GM19239 (cell line): ENCODE measurements at places on chromosomes 7 and 10.

DNA sequence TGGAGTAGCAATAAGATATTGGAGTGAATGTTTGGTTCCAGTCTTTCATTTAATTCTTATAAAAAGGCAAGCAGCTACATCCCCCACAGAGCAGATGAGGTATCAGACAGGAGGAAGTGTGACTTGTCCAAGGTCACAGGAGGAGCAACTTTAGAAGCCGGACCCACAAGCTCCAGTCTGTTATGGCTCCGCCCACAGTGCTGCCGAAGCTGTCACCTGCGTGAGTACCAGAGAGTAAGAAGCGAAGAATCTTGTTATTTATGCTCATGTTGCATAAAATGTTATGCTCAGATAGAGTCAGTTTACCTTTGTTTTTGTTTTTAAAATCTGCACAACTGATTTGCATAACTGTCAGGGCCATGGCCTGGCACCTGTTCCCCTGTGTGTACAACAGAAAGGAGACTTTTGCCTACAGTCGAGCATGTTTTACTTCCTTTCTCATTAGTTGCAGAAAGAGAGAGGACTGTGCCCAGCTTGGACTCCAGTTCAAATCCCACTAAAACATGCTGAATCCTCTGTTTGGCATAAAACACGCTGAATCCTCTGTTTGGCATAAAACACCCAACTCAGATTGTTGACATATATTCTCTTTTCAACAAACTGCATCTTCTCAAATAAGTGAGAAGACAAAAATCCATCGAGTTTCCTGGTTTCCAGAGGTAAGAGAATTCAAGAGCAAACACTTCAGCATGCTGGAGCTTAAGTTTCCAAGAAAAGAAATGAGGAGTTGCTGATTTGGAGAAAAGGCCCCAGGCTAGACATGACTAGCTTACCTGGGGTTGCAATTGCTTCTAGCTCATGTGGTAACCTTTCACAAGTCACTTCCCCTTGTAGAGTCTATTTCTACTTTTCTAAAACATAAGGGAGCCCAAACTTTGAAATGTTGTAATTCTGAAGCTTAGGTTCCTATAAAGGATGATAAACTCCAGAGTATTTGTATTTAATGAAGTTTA, 409.8 kb upstream of the ZMIZ1 start:
- no peak for DNase-seq

GRCh38 chr10:1133495-1134045, 77.4 kb downstream of the WDR37 start:
- DNase-seq, result no peak

- no peak for DNase-seq
Measured at GRCh38 chr10:22791665-22792064, 77.3 kb upstream of the PIP4K2A start.

DNA sequence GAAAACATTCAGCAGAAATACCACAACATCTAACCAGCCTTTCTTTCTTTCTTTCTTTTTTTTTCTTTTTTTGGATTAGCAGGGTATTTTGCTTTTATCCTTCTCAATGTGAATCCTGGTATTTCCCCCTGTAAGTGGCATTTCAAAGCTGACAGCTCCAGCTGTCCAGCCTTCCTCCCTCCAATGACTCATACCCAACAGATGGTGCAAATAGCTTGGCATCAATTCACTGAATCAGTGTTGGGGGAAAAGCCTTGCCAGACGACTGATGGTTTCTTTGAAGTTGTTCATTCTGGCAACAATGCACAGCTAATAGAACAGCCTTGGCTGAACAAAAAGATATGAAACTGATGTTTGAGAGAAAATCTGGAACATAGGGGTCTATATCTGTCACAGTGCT, 316.8 kb upstream of the STEAP1 start:
- no peak for DNase-seq

DNA sequence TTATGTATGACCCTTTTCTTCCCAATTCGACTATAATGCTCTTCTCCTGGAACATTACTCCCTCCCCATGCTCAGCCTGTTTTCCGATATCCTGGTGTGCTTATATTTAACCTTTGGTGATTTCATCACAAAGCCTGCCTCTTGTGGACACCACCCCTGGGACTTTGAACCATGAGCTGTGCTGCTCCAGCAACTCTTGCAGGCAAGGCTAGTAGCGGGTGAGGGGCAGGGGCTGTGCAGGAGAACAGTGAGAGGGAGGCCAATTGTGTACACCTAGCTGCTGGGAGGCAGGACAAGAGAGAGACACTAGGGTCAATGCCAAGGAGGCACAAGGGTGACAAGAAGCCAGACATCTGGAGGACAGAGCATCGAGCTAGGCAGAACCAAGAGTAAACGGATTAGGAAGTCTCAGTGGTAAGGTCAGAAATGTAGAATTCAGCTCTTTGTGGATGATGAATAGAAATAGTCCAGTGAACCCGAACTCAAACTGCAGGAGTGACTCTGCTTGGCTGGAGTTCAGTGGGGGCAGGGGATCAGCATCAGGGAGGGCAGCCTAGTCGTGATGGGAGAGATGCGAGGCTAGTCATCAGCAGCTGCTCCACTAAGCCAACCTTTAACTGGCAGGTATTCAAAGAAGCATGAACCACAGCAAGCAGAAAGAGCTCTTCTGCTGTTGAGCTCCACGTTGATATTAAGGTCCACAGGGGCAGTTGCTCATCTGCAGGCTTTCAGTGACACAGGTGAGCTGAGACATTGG, 31.0 kb upstream of the MKI67 start:
- no peak for DNase-seq

- DNase-seq, result no peak
Measured at GRCh38 chr7:22316914-22317313, 40.0 kb downstream of the RAPGEF5 start.

DNA sequence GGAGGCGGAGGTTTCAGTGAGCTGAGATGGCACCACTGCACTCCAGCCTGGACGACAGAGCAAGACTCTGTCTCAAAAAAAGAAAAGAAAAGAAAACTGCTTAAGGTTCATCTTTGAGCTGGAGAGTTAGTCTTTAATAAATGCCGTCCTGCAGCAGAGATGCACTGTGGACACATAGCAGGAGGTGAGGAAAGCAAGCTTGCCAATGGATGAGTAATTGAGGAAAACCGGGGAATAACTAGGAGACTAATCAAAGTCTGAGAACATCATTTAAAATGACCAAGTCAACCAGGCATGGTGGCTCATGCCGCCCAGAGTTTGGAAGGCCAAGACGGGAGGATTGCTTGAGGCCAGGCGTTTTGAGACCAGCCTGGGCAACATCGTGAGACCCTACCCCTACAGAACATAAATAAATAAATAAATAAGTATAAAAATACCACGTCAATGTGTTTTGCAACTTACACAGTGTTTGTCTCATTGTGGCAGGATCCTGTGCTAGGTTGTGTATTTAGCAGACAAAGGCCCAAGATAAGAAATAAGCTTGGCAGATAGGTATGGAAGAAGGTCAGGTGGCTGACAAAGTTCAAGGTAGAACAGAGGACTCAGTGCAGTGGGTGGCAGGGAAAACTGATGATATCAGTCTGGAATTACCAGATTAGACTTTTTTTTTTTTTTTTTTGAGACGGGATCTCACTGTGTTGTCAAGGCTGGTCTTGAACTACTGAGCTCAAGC, 115.7 kb upstream of the KMT2C start:
- DNase-seq, result no peak

DNA sequence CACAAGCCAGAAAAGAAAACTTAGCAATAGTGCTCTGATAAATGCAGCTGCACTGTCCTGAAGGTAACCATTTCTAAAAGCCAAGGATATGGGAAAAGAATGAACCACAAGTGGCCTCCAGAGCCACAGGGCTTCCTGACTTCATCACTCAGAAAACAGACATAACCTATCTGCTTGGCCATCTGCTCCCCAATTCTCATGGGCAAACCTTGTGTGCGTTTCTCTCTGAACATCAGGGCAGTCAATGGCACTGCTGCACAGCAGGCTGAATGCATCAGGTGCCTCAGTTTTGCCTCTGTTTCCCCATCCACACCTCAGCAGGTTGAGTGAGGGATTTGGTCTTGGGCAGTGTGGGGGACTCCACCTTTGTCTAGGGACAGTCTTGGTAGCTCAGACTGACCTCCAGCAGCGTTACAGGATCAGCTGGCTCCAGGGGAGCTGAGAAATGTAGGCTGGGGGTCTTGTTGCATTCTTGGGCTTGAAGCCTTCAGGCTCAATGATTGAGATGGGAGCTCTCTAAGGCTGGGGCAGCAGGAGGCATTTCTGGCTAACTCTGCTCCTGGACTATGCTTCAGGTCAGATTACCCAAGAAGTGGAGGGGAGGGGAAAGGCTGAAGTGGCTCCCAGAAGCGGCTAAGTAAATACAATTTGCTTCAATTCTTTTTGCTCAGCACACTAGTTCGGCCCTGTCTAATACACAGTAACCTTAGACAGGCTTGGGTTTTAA, 23.6 kb upstream of the PDLIM1 start:
- no peak for DNase-seq

GRCh38 chr7:159083698-159084068, 61.0 kb downstream of the VIPR2 start:
- no peak for DNase-seq

GRCh38 chr7:30770845-30771173, 408 bp upstream of the MINDY4 start:
- no peak for DNase-seq

DNA sequence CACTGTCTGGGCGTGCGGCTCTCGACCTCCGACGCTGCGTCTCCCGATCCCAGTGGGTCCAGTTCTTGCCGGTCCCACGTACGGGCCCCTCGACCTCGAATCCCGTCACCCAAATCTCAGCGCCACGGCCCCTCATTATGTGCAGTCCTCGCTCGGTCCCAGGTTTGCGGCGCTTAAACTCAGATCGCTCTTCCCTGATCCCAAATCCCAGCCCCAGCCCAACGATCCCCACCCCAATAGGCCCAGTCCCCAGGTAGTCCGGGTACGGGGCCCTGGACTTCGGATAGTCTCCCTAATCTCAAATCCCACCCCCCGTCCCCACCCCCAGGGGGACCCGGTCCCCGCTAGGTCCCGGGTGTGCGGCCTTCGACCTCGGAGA, 666 bp downstream of the HNRNPF start:
- DNase-seq, result no peak

- DNase-seq, result no peak
Measured at GRCh38 chr7:94030634-94031033, 26.5 kb upstream of the BET1 start.

GRCh38 chr7:27942711-27943110, 202.7 kb downstream of the TAX1BP1 start:
- DNase-seq, result no peak

GRCh38 chr7:6435486-6436384, 12.0 kb downstream of the DAGLB start:
- peak; percentile 88 for DNase-seq

- no peak for DNase-seq
Measured at GRCh38 chr7:155682484-155682883, 38.0 kb downstream of the RBM33 start.

DNA sequence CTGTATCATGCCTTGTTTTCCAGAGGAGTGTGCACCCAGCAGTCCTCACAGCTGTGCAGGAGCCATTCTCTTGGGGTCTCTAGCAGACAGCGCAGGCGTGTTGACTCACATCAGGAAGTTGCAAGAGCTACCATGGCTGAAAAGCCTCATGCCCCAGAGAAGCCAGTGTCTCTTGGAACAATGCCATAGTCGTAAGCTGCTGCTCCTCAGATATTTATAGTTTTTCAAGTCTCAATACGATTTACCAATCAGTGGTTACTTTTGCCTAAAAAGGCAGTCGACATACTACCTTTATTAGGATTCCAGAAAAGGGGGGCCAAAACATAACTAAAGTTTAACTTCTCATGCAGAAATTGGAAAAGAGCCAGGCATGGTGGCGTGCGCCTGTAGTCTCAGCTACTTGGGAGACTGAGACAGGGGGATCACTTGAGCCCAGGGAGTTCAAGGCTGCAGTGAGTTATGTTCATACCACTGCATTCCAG, 407.7 kb downstream of the PARD3 start:
- no peak for DNase-seq

GRCh38 chr10:110486680-110487410, 10.9 kb upstream of the DUSP5 start:
- DNase-seq, result no peak

- no peak for DNase-seq
Measured at GRCh38 chr7:24403557-24403956, 119.6 kb downstream of the NPY start.

DNA sequence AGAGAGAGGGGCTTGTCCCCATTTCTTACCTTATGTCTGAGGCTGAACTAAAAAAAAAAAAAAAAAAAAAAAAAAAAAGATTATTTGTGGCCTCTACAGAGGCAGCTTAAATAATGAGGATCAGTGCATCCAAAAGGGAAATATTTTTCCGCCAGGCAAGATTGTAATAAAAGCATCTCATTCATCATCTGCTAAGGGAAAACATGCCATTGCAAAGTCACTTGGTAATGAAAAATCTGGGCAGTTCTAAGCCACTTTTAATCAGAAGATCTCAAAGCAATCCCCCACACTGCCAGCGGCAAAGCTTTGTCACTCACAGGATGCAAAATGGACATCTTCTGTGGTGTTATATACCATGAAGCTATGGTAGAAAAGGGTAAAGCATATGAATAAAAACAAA, 3.8 kb downstream of the FAM107B start:
- no peak for DNase-seq
